ENCODE measurements at places on chromosomes 7 and 10.

DNA sequence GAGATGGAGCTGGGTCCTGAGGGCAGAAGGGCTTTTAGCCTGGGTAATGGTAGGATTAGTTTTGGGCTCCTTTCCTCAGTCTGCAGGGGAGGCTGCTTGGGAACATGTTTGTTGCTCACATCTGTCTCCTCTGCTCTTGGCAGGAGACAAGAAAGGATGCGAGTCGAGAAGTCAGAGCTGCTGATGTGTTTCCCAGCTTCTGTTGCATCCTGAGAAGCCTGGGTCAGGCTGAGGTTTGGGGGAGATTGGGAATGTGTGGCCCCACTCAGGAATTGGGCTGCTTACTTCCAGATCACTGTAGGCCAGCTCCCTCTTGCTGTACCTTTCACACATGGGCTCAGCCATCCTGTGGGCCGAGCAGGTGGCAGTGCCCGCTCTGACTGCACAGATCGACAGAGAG lies 79.2 kb downstream of the CCNY start:
- DNase-seq: no peak

DNA sequence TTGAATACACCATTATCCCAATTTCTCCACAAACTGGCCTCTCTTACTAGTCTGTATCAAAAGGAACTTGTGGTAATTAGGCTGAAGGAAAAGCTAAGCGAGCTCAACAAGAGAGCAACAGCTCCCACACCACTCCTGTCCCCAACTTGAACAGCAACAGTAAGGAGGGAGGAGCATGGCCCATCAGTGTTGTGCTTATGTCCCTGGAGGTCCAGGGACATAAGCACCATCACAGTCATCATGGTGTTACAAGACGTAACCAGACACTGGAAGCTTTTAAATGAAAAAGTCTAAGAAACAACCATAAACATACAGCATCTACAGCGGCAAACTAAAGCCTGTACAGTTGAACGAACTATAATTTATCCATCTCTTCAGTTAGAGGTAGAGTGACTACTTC lies 989 bp downstream of the ERLIN1 start:
- no peak for DNase-seq

- no peak for DNase-seq
These were observed 26.1 kb upstream of the DNAJB6 start for GRCh38 chr7:157310676-157311185.

GRCh38 chr7:43485580-43485979 lies 97.3 kb upstream of the STK17A start:
- DNase-seq: no peak

DNA sequence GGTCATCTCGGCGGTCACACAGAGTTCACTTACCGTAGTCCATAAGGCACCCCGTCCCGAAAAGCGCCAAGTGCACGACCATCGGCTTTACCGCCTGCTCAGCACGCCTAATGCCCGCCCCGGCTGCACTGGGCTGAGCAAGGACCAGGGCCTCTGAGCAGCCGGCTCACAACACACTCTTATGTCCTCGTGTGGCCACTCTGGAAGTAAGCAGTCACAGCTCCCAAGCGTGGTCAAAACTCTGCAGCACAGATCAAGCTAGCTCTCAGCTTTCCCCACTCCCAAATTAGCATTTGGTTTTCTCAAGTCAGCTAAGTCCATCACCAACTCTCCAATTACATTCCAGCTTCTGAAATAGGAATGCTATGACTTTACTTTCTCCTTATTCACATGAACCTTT lies 57.7 kb downstream of the MAD1L1 start:
- DNase-seq: no peak

DNA sequence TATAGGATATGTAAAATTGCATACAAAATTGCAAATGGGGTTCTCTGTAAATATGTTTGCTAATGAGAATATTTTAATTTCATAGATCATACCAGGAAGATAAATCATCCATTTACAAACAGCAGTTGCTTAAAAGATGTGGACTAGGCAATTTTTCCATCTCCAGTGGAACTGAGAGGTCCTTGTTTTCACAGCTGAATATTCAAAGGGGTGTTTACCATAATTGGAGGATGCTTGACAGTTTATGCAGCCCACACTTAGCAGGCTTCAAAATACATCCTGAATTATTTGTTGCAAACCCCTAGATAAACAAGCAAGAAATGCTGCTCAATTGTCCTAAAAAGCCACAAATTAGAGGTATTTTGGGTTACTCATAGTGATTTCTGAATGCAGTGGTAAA lies 69.9 kb downstream of the ADARB2 start:
- no peak for DNase-seq

DNA sequence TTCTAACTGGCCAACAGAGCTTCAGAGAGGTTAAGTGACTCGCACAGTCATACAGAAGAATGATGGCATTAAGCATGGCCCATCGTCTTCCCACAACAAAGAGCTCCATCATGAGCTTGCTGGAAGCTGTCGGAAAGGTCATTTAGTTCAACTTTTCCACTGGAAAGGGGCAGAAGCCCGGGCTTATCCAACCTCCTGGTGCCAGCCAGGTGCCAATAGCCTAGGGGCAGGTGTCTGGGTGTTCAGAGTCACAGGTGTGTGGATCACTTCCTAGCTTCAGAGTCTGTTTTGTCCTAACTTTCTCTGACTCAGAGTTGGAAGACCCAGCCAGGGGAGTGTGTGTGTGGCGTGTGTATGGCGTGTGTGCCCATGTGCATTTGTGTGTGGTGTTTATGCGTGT lies 1.3 kb upstream of the TRPV6 start:
- DNase-seq: no peak

GRCh38 chr10:32909456-32909855 lies 48.6 kb downstream of the ITGB1 start:
- no peak for DNase-seq

DNA sequence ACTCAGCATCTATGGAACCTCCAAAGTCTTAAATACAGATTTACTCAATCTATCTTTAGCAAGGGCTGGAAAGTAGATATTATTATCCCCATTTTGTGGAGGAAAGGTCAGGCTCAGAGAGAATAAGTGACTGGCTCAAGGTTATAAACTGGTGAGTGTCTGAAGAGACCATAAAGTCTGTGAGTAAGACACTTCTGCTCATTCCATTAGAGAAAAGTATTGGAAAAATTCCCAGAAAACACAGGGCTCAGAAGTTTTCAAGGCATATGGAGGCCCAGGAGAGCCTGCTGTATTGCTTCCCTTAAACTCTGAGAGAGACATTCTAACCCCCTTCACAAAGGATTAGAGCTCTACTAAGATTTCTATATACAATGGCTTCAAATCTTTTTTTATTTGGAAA lies 134.8 kb downstream of the PCDH15 start:
- no peak for DNase-seq

DNA sequence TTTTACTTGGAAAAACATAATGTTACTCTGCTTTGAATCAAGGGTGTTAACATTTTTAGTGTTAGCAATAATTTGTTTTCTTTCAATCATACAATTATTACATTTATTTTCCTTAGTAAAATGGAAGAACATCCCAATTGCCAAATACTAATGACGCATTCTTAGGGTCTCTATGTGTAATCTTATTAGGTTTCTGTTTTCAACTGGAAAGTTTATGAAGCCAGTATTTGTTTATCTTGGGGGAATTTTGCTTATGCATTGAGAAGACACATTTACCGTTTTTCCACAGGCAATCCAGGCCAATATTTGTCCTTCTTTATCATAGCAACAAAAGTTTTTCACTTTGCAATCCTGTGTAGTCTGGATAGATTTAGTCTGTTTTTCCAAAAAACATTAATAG lies 134.5 kb downstream of the CPED1 start:
- DNase-seq: no peak

DNA sequence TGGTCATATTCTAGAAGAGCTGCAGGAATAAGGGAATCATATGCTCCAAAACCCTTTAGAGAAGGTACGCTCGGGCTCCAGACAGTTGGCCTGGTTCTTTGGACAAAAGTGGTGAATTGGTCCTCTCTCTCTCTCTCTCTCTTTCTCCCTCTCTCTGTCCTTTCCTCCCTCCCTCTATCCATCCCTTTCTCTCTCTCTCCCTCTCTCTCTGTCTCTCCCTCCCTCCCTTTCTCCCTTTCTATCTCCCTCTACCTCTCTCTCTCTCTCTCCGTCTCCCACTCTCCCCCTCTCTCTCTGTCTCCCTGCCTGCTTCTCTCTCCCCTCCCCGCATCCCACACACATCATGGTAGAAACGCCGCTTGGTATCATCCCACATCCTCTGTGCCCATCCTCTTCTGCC lies 19.8 kb upstream of the PFKP start:
- DNase-seq: no peak

DNA sequence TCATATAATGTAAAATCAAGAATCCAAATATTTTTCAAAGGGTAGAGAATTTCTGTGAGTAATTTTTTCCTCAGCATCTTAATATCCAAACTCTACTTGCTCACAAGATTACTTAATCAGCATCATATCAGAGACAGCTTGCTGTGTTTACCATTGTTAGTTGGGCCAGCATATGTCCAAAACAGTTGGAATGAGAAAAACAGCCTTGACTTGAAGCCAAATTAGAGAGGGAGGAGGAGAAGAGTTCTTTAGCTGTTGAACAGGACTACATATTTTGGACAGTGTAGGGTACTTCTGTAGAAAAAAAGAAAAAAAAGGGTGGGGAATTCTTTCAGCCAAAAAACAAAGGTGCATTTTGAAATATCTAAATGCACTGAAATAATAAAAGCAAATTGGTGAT lies 69.8 kb downstream of the HDAC9 start:
- no peak for DNase-seq

DNA sequence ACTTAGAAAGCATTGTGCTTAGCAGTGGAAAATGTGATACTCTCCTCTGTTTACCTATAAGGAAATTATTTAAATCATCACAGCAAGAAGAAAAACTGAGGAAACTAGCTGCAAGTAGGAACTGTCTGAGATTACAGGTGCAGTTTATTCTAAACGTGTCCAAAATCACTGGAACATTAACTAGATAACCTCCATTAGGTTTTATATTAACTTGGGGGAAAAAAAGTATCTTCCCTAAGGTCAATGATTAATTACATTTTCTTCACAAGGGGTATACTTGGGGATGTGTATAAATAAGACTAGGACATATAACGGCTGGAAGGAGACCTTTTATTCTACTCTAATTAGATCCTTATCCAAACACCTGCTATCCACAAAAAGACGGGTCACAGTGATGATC lies 3.7 kb downstream of the GOT1 start:
- no peak for DNase-seq

DNA sequence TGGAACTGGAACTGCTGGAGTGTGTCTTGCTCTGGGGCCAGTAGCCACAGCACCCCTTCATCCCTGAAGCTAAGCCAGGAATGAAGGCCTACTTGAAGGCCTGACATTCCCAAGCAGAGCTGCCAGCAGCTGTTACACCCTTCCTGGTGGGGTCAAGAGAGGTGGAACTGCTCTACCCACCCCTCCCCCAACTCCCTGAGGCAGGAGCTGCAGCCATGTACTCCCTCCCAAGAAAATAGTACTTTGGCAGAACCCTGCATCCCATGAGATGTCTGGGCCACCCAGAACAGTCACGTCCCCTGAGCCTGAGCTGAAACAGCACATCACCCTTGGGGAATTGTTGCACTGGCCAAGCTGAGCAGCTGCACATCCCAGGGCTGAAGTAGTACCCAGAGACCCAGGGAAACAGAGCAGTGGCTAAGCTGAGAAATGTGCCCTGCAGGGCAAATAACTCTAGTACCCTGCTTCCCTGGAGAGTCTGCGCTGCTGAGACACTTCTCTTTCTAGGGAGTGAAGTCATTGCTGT lies 63.4 kb upstream of the PLA2G12B start:
- DNase-seq: no peak

DNA sequence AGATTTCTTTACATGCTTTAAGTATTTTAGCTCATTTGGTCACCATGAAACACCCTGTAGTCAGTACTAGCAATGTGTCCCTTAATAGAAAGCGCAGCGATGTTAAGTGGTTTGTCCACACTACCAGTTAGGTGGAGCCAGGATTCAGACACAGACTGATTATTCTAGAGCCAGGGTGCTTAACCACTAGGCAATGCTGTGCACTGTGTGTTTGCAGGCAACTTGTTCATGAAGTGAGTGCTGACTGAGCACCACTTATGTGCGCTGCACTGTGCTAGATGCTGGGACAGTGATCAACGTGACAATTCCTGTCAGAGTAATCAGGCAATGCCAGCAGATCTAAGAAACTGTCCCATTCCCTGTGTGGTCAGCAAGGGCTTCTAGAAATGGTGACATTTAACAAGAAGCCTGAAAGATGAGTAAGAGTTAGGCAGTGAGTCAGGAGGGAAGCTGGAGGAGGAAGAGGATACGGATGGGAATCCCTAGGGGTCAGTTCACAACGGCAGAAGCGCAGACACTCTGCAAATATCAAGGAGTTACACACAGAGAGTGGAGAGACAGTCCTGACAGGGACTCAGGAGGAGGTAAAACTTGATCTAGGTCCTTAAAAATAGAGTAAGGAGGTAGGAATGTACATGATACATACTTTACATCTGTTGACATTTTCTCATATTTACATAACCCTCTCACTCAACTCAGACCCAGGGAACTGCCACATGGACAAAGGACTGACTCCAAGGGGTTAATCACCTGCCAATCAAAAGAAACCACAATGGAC lies 69.7 kb upstream of the EGR2 start:
- no peak for DNase-seq

- no peak for DNase-seq
These were observed 122.0 kb downstream of the PLCE1 start for GRCh38 chr10:94115725-94116124.

GRCh38 chr10:88066876-88067275 lies 203.5 kb downstream of the PTEN start:
- no peak for DNase-seq

GRCh38 chr10:9175200-9175599 lies 1120.7 kb downstream of the GATA3 start:
- DNase-seq: no peak

- DNase-seq: no peak
These were observed 492.7 kb downstream of the RPS24 start for GRCh38 chr10:78526347-78526746.

GRCh38 chr7:28155019-28155660 lies 25.5 kb downstream of the JAZF1 start:
- DNase-seq: no peak

GRCh38 chr10:62073429-62073828 lies 171.9 kb downstream of the ARID5B start:
- DNase-seq: no peak

DNA sequence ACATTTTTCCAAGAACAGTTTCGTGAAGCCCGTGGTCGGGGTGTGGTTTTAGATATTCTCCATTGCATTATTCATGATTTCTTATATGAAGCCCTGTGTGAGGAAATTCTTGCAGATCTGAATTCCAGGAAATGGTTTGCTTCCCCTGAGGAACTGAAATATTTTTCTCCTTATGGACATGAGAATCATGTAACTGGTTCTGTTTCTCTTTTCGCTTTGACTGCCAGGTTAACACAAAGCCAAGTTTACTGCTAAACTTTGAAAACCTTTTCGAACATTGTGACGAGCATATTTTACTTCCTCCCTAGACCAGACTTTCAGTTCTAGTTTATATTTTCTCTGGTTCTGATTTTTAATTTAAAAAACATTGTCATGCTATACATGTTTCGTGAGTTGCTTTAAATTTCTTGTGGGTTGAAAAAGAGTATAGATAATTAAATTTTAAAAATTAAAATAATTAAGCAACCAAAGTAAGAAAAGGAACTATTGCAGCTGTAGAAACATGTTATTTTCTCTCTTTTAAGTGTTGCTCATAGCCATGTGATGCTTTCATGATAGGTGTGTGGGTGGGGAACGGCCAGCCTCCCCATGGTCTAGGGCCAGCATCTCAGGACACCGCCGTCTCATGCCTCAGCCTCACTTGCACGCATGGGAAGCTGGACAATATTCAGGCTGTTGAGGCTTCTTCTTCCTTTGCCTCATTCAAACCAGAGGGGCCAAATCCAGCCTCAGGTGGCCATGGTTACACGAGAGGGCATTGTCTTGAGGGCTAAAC lies 97.1 kb downstream of the CREB5 start:
- DNase-seq: no peak
